ENCODE measurements at places on chromosomes 5 and 9.

- no peak for DNase-seq
These were observed 12.6 kb downstream of the RCL1 start for GRCh38 chr9:4805191-4805918.

DNA sequence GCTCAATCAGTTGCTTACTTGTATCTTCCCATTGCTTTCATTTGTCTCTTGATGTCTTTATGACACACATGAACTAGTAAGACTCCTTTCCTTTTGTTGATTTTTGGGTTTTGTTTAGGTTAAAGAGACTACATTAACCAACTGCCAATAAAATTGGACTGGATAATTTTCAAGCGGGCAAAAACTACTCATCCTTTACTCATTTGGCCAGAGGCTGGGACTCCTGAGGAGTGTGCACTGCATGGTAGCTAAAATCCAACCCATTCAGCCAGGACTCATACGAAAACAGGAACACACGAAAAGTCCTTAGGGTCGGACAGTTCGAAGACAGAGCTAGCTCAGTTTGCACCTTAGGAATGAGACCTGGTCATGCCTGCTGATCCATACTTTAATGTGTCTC lies 6.0 kb downstream of the SLC46A2 start:
- no peak for DNase-seq

GRCh38 chr9:107039542-107039941 lies 176.6 kb downstream of the ZNF462 start:
- no peak for DNase-seq

DNA sequence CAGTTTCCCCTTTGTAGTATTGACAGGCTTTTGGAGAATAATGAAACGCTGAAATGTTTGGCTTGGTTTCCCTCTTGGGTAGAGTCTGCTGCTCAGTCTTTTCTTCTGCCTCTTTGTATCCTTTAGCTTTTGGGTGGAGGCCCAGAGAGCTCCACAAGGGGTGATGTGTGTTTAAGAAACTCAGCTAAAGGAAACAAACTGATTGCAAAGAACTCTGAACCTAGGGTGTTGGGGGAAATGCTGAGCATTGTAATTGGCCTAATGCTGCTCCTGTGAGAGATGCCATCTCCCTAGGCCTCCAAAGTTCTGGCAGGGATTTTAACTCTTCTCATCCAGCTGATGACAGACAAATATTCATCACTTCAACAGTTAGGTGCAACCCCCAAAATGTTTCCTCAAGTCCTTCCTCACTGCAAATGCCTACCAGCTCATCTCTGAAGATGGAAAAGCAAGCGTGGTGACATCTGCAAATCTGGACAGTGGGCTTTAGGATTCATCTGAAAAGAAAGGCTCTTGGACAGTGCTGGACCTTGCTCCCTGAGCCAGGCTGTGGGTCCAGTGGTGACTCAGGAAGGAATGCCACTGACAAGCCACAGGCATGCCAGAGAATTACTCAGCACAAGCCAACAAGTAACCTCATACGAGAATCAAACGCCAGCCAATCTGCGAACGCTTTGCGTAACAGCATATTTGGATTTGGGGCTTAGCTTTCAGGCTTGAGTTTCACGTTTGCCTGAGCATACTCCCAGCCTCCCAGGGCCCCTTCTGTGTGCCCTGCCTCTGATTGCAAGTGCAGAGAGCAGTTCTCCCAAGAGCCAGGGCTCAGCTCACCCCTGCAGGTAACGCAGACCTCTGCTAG lies 30.5 kb upstream of the ZSWIM6 start:
- DNase-seq = no peak

GRCh38 chr9:14153310-14153720 lies 160.6 kb downstream of the NFIB start:
- no peak for DNase-seq

DNA sequence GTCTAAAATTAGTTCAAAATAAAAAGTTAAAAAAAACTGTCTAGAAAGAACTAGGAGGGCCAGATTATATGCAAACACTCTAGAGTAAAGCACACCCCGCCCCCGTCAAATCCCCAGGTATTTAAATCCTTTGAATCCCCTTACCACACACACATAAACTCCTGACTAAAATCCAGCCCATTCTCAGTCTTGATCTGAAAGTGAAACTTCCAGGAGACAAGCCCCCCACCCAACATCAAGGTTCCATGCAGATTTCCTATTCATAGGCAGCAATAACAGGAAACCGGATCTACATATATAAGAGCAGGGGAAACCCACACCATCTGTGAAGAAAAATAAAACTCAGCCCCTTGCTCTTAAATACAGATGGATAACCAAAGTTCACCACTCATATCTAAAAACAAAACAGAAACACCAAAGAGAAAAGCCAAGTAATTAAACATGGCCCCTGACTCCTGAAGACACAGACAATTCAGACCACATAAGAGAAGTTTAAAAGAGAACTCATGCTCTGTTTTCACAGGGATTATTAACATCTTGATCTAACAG lies 42.3 kb downstream of the MARCHF3 start:
- DNase-seq = no peak

DNA sequence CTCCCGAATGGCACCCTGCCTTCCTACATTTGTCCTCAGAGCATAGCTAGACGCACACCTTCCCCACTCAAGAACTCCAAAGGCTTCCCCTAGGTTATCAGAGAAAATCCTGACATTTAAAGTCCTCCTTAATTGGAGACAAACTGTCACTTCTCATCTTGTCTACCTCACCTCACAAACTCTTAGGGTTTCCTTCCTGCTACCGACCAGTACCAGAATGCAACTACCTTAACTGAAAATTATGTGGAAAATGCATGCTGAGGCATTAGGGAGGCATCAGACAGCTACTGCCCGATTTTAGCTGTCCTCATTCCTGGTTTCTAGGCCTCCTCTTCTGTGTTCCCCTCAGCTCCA lies 17.9 kb upstream of the TNIP1 start:
- no peak for DNase-seq

DNA sequence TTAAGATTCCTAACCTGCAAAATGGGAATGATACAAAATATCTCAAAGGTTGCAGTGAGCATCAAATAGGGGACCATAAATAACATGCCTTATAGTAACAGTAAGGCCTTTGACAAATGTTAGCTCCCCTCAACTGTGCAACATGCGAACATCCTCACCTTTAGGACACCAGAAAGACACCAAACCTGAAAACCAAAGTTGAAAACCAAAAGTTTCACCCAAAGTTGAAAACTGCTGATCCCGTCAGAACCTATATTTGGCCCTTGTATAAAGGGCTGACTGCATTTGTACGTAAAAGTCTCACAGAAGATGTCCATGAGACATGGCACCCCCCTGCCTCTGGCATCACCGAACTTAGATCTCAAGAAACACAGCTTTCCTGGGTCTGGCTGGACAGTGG lies 12.1 kb downstream of the CDK5RAP2 start:
- DNase-seq = no peak

DNA sequence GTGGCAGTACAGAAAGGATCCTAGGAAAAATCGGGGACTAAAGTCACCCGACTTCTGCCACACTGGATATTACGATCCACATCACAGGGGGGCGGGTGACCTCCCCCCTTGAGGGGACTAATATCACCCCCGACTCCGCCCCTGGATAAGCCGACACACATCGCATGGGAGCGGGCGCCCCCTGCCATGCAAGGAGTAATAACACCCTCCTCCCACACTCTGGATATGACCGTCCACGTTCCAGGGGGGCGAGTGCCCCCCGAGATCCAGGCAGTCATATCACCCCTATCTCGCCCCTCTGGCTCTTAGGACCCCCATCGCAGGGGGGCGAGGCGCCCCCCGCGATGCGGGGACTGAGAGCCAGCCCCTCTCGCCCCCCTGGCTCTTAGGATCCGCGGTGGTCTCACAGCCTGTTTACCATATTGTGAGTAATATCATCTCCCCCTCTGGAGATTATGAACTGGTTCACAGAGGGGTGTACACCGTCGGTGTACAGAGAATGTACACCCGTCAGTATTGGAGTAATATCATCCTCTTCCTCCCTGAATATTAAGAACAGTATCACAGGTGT lies 423.0 kb downstream of the DIRAS2 start:
- no peak for DNase-seq

- DNase-seq = no peak
These were observed 2.8 kb downstream of the LCN15 start for GRCh38 chr9:136761545-136761981.

- DNase-seq = no peak
These were observed 169.6 kb upstream of the SMIM23 start for GRCh38 chr5:171615705-171616640.

- DNase-seq = no peak
These were observed 90.5 kb upstream of the TNC start for GRCh38 chr9:115208501-115208900.

DNA sequence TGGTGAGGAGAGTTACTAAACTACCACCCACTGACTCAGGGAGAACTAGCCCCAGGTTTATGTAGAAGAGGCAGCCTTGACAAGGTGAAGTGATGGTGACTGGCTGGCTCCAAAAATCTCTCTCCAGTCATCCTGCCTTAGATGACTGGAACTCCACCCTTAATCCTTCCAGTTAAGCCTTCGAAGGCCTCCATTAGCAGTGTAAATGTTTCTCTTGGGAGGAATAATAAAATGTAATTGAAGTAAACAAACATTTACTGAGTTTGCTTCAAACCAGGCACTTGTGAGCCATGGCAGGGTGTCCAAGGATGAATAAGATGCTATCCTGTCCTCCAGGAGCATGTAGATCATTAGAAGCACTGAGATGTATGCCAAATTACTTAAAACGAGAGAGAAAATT lies 35.5 kb downstream of the ASTN2 start:
- no peak for DNase-seq

GRCh38 chr5:123371575-123372179 lies 51.5 kb downstream of the CEP120 start:
- DNase-seq = no peak

GRCh38 chr9:114631166-114631565 lies 20.1 kb downstream of the TMEM268 start:
- DNase-seq = no peak

DNA sequence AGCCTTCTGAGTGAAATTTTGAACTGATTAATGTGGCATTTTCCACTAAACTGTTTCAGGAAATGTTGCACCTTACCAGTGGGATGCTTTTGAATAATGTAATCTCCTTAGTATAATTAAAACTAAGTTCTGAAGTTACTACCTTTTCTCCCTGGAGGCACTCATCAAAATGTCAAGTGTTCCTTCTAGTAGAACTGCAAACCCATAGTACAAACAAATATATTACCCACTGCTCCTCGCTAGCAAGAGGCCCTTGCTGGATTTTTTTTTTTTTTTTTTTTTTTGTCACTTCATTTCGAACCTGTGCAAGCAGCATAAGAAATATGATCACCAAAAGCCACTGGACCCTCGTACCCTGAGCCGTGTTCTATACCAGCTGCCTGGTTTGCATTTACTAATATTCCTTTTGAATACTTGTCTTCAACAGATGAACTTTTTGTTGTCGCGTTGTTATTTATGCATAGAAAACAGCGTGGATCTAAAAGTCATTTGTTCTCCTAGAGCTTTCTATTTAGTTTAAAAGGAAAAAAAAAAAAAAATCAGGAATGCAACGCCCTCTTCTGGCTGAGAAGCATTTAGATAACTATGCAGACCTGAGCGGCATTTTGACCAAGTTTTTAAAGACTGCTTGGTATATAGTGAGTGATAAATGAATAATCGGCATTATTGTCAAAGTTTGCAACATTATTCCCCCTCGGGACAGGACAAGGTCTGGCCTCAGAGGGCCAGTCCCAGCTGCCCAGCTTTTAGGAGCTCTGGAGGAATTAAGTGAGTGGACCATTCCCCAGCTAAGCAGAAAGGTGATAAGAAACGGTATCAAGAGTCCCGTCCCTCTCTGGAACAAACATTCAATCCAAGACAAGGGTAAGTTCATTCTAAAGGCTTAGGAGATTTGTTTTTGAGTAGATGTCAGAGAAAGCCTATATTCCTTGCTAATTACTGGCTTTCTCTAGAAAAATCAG lies 162.5 kb upstream of the KIF2A start:
- no peak for DNase-seq

DNA sequence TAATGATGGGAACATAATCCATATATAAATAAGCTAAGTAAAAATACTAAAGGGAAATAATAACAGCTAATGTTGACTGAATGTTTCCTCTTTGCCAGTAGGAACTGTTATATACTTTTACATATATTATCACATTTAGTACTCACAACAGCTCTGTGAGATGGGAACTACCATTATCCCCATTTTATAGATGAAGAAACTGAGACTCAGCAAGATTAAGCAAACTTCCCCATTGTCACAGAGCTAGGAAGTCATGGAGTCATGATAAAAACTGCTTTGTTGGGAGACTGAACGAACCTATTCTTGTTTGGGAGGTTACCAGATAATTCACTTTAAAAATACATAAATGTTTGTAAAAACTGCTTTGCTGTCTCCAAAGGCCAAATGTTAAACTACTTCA lies 23.4 kb downstream of the WNT8A start:
- DNase-seq = no peak

DNA sequence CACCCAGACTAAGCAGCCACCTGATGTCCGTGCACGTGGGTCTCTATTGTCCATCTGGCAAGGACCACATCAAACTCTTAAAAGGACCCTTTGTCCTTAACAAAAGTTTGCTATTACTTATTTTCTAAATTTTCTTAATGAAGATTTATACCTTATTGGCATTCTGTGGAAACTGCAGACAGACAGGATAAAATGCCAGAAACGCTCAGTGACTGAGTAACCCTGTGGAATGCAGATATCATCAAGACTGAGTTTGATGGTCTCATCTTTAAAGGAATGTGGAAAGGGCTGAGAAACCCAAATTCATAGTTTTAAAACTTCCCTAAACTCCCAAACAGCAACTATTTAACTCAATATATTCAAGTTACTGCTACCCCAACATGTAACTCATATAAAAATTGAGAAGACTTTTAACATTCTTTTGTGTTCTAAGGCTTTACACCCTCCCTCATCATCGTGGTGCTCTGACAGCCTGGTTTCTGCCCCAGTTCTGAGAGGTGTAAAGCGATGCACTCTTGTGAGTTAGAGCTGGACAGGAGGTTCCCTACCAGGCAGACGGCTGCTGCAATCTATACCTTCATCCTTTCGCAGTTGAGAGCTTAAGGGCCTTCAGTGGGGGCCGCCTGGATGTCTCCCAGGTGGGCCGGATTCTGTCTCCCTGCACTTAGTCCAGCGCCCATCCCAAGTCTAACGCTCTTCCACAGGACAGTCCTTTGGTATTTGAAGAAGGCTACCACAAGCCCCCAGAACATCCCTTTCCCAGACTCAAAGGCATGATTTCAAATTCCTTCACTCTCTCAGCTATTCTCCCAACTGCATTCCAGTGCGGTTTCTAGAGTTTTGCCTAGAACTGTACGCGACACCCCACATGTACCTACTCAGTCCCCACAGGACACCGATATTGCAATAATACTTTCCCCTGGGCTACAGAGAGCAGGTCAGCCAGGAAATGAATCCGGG lies 68.9 kb downstream of the DAP start:
- DNase-seq = no peak

All from activated T-helper 1 cell treated with anti-CD3 and anti-CD28 coated beads, Interleukin-2, amount 50 U/mL, for 16 hours (primary cell).